Esophagus muscularis mucosa (tissue), 4 donors: ENCODE measurements at places on chromosomes 7 and 10. TPM values are rescaled to one million over a fixed set of nuclear protein-coding genes. Genes with fewer than 3 reads are reported as not detected.

GRCh38 chr10:63798599-63799498, 277.6 kb downstream of the REEP3 start:
- DNase-seq: no peak

GRCh38 chr7:107615910-107616680, 36.0 kb downstream of the BCAP29 start:
- DNase-seq: no peak

Gene PRSS1
- not detected for total RNA-seq

DNA sequence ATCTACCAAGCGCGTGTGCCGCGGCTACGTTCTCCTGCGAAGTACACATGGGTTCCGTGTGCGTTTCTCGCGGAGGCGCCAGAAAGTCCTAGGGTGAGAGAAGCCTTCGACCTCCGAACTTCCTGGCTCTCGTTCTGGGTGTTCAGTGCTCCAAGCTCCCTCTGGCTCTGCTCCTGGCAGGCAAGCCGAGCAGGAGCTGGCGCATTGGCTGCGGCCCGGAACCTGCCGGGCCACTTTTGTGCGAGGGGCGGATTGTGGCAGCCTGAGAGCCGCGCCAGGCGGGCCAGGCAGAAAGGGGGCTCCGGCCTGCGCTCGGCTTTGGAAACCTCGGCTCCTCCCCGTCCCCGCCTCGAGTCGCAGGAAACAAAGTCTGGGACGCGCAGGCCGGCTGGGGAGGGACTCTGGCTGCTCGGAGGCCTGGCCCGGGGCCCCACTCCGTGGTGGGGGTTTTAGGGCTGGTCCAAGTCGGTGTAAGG, 9.6 kb downstream of the EMX2 start:
- no peak for DNase-seq

- no peak for DNase-seq
Measured at GRCh38 chr10:103795634-103796270, 59.6 kb downstream of the SH3PXD2A start.

GRCh38 chr7:90966346-90966745, 297.9 kb upstream of the FZD1 start:
- DNase-seq: no peak

Gene SPRN
- total RNA-seq: not detected

DNA sequence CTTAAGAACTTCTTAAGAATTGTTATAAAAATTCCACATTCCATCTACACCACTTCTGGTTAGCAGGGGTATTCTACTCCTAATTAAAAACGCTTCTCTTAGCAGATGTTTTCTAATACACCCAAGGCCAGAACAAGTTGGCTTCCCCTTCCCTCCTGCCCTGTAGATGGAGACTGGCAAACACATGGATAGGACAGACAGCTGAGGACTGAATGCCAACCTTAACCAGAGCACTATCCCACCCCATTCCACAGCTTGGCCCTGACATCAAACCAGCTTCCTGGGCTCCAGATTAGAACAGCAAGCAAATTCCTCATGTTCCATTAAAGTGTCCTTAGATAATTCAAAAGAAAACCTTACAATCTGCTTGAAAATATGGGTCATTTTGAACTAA, 56.6 kb upstream of the IL6 start:
- DNase-seq: peak; percentile 37

DNA sequence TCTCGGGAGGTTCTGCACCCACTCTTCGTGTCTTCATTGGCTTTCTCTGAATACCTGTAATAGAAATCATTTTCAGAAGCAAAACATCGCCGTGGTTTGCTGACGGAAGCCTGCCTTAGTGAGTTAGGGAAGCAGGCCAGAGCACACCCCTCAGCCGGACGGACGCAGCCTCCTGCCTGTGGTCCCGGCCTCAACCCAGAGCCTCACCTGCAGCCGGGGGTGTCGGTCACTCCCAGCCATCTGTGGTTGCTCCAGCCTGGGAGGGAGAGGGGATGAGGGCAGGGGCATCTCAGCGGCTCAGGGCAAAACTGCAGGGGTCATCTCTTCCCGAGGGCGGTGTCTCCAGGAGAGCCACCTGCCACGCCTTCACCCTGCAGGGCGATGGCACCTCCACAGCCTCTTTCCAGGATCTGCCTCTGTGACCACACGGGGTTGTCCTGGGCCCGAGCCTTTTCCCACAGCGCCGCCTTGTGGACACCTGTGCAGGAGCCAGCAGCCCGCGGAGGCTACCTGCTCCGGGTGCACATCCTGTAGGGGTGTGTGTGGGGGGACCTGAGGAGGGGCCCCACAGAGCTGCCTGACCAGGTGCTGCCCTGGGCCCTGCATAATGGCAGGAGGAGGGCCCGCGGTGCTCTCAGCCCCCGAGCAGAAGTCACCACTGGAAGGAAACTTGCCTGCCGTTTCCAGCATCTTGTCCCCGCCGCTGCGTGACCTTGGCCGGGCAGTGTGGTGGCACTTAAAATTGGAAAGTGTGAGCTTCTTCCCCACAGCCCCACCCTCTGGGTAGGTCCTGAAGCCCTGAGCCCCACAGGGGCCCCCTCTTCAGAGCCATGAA, 21.6 kb upstream of the AP5Z1 start:
- no peak for DNase-seq

Gene C10orf71
- total RNA-seq: not detected

- no peak for DNase-seq
Measured at GRCh38 chr7:22117222-22117621, 171.5 kb upstream of the CDCA7L start.

DNA sequence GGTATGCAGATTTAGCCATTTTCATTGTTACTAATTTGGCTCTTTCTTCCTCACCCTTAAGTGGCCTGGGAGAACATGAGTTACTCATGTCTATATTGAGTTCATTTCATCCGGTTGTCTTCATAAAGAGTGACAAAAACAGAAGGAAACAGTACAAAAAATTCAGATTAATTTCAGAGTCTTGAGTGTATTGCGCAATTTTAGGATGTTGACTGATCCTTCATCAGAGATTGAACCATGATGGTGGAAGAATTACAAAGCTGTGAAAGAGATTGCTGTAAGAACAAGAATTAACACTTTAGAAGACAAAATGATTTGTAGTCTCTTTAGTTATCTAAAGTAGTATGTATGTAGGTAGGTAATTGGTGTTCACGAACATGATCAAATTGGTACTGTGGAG, 194.0 kb upstream of the PPP1R3A start:
- DNase-seq: no peak

GRCh38 chr10:125056161-125057132, 103.9 kb downstream of the CTBP2 start:
- DNase-seq: no peak

Gene CDH23
- 14.4 TPM for total RNA-seq

Gene PRKAR2B
- 89.5 TPM for total RNA-seq

DNA sequence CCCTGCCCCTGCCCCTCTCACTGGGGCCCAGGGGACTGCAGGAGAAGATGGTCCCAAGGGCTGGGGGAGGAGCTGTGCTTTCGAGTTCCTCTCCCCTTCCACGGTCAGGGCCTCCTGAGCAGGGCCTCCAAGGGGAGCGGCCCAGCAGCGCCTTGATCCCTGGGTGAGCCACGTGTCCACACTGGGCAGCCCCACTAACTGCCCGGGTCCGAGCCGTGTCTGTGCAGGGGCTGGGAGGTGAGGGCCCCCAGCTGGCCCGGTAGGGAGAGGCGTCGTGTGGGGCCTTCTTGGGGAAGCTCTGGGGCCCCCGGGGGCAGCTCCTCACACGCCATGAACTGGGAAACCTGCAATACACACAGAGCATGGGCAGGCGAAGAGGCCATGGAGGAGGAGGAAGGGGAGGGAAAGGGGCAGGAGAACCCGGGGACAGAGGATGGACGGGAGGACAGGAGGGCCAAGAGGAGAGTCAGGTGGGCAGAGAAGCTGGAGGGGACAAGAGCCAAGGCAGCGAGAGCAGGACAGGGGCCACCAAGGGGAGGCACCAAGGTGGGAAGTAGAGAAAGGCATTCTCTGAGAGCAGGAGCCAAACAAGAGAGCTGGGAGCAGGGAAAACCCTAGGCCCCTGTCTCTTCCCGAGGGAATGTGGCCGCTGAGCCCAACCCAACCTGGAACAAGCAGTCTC, 32.8 kb downstream of the KCNH2 start:
- DNase-seq: no peak

- DNase-seq: no peak
Measured at GRCh38 chr7:155964543-155964942, 152.3 kb upstream of the SHH start.

GRCh38 chr7:127782075-127782474, 130.1 kb downstream of the SND1 start:
- DNase-seq: no peak

Gene DPY19L1
- 14.3 TPM for total RNA-seq

Gene CYCS
- total RNA-seq: 39.9 TPM

DNA sequence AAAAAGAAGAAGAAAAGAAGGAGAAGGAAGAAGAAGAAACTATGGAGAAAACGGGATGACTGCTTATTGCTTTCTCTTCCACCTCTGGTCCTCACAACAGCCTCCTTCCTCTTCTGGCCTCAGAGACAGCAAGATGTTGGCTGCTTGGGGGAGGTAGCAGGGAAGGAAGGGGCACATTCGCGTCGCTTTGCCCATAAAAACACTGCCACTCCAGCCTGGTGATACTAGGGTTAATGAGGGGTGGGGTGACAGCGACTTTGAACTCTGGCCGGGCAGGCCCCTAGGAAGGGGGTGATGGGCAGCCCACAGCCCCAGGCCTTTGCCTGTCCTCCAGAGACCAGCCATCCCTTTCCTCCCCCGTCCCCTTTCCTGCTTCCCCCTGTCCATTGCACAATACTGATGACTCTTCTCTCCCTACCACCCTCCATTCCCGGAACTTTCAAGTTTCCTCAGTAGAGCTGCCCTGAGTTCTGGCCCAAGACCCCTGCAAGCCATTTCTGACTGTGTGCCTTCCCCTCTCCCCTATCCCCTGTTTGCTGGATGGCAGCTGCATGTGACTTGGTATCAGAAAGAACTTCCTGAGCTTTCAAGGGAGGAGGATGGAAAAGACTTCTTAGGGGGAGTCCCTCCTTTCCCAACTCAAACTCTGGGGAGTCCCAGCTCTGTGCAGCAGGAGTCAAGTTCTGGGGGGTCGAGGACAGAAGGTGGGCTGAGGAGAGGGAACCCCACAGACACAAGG, 2.2 kb upstream of the CUEDC2 start:
- no peak for DNase-seq

Gene NPSR1
- not detected for total RNA-seq

GRCh38 chr7:152011860-152012259, 13.6 kb upstream of the GALNT11 start:
- no peak for DNase-seq

DNA sequence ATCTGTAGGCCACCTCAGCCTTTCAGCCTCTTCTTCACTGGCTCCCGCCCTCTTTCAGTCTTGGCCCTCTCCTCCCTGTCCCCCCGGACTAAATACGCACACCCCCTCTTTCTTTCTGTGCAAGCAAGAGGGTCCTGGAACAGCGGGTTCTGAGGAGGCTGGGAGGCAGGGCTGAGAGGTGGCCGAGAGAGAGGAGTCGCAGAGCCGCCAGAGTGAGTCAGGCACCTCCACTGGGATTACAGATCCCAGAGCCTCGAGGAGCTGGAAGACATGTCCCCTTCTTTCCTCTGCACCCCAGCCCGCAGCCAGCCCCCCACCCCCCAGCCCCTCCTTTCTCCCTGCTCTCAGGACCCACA, 182 bp downstream of the CCDC136 start:
- DNase-seq: peak; percentile 78

DNA sequence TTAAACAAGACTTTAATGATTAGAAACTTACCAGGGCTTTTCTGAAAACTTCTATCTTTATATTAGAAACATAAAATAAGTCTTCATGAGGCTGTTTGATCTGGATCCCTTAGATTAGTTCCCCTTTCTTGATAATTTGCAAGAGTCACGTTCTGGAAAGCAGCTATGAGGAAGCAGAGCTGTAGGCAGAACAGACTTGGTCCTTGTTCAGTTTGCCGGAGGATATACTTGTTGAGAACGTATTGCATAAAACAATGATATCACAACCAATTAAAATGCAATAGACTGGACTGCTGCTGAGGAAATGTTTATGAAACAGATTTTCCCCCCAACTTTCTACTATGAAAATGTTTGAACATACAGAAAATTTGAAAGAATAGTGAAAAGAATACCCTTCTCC, 2.8 kb downstream of the SAMD9L start:
- no peak for DNase-seq

- peak; percentile 86 for DNase-seq
Measured at GRCh38 chr7:155860840-155861479, 48.7 kb upstream of the SHH start.

- no peak for DNase-seq
Measured at GRCh38 chr10:88528201-88528600, 54.9 kb downstream of the RNLS start.
